Esophagus mucosa (tissue), 1 donor: ENCODE measurements at places on chromosomes 12 and 14. TPM values are rescaled to one million over a fixed set of nuclear protein-coding genes. Genes with fewer than 3 reads are reported as not detected.

DPPA3 gene
- not detected for total RNA-seq

FITM1 gene
- 0.60 TPM for total RNA-seq

ISM2 gene
- not detected for total RNA-seq

RAPGEF3 gene
- total RNA-seq = 16.5 TPM

GARIN6 gene
- not detected for total RNA-seq

DNA sequence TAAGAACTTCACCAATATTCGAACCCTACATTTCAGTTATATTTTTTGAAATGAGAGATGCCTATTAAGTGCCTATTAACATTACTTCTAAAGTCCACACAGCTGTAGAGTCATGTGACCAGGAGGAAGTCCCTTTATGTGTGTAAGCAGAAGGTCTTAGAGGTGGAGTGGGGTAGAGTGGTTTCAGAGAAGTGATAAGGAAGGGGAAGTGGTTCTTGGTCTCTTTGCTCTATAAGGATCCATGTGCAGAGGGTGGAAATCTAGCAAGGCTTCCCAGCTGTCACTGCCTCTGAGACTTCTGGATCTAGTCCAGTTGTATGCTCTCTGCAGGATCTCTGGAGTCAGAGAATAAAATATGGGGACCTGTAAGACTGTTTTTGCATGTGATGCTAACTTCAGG lies 673.9 kb downstream of the FLRT2 start:
- no peak for ATAC-seq

DNA sequence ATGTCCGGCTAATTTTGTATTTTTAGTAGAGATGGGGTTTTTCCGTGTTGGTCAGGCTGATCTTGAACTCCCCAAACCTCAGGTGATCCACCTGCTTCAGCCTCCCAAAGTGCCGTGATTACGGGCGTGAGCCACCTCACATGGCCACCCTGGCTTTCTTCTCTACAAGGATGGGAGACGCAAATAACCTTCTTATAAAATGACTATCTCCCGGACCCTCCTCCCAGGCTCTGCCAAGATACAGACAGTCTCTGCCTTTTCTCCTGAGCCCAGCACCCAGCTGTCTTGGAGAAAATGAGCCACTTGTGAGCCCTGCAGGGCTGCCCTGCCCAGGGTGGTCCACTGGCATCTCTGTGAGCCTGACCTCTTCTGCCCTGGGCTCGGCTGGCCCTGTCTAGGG lies 34.7 kb upstream of the RBM19 start:
- no peak for ATAC-seq

- no peak for ATAC-seq
Observed at GRCh38 chr14:31371646-31372045, 48.7 kb downstream of the HEATR5A start.

- ATAC-seq = no peak
Observed at GRCh38 chr12:15608406-15608805, 180.8 kb downstream of the EPS8 start.

DNA sequence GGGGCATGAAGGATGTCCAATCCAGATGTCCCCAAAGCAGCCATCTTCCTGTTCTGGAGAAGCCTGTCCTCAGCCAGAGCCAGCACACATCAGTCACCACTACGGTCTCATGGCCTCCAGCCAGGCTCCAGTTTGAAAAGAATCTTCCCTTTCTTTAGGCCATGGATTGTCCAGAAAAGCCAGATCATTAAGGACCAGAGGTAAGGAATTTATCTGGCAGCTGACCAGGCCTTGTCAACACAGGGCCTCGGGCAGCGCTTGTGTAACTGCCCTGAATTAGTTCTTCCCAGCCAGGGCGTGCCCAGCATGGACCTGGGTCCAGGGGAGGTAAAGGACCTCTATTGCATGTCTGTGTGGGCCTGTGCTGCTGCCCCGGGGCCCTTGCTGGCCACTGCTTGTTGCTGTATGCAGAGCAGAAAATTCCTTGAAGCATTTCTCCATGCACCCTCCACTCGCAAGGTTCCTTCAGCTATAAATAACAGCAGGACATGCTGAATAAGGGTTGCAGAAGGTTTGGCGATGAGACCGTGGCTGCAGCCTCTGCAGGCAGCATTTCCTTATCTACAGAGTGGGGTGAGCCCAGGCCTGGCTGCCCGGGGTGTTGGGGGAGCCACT lies 21.7 kb upstream of the VPS37B start:
- peak; percentile 39 for ATAC-seq

- ATAC-seq = no peak
Observed at GRCh38 chr12:111431772-111432171, 26.0 kb downstream of the SH2B3 start.

DNA sequence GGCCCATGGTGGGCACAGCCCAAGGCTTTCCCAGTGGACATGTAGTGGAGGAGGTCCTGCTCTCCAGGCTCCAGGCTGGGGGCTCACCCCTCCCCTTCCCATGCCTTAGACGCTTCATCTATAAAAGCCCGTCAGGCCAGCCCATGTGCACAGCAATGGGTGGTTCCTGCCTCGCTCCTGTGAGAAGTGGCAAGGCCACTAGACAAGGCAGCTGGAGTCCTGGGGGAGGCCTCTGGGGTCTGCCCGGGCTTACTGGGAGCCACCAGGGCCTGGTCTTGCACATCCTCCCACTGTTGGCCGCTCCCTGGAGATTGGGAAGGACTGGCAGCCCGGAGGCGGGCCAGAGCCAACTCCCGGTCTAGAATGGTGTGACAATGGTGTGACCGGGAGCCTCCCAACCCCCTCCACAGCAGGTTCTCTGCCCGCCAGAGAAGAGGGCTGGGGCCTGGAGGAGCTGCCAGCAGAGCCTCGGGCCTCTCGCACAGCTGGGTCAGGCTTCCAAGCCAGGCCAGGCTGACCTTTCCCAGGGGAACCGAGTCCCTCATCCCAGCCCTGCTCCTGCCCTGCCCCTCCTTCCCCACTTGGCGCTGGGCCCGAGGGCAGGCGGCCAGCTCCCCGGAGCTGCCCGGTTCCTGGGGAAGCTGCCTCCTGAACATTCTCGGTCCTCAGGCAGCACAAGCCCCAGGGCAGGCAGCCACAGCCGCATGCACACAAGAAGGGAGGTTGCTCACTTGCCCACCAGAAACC lies 97.9 kb downstream of the RFLNA start:
- ATAC-seq = no peak

DNA sequence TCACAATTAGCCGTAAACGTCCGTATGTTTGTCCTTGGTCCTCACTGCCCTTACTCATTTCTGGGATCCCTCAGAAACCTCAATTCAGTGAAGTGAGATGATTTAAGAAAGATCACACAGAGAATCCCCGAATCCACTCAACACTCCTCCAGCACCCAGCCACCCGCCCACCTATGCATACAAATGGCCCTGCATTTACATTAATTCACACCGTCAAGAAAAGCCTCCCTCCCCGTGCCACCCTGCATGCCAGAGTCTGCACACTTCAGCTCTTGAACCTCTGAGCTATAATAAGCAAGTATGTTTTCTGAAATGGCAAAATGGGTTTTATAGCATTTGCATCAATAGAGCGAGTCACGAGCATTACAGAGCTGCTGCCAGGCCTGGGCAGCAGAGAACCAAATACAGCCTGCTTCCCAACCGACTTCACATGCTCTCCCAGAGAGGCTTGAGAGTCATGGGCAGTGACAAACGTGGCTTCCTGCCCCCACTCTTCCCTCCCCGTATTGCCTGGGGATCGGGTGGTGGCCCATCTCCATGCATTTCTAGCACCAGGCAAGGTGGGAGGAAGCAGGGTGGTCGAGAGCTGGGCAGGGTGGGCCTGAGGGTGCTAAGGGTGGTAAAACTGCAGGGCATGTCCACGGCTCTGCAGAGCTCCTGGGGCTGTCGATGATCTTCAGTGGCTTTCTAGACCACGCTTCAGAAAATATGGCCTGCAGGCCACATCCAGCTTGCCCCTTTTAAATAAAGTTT lies 177.6 kb downstream of the RIMBP2 start:
- ATAC-seq = no peak

DNA sequence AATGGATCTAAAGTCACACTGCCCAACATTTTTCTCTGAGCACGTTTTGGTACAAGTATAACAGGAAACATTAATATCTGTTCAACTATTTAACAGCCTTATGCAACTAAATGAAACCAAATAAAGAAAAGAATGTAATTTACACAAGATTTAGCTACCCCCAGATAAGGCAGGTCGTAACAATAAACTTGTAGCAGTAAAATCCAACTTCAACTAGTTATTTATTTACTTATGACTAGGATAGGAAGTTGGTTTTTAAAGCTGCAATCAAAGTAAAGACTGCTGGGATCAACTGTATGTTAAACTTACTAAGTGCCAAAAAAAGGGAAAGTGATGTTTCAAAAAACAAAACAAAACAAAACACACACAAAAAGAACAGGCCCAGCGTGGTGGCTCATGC lies 30.9 kb downstream of the FERMT2 start:
- ATAC-seq = no peak

DNA sequence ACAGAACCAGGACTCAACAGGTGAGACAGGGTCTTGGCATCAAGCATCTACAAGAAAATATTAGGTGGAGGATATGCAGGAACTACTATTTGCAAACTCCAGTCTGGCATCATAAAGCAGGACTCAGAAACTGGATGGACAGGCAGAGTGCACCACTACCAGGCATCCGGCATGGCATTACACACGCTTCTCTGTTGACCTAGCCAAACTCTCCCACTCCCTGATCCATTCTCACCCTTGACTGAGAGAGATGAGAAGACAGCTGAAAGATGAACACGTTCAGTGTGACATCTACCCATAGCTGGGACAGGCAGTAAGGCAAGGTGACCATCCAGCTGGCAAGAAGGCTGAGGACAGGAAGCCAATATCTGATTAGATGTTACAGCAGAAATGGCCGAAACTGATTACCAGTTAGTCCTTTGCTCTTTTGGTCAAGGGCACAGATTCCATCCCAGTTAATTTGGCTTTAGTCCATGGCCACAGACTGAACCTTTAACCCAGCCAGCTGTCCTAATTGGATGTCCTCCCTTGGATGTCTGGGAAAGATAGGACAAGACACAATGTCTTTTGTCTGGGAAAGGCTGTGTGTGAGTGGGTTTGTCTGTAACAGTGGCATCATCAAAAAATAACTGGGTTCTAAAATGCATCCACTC lies 71.6 kb downstream of the BBS10 start:
- ATAC-seq = no peak

DNA sequence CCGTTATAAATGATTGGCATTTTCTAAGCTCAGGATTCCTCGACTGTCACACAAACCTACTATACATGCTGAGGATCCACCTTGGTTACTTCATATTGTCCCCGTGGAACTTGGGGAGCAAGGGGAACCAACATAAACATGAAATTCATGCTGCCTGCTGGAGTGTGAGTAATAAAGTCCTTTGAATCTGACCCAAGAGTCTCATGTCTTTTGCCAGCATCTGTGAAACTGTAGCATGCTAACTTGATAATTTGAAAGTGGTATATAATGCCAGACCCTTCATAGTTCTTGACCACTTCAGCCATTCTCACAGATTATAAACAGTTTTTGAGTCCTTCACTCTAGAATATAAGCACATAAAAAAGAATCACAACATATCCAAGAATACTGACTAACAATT lies 17.1 kb downstream of the SLC35F4 start:
- no peak for ATAC-seq

- ATAC-seq = no peak
Observed at GRCh38 chr14:67187826-67188225, 1.4 kb upstream of the GARIN2 start.

DNA sequence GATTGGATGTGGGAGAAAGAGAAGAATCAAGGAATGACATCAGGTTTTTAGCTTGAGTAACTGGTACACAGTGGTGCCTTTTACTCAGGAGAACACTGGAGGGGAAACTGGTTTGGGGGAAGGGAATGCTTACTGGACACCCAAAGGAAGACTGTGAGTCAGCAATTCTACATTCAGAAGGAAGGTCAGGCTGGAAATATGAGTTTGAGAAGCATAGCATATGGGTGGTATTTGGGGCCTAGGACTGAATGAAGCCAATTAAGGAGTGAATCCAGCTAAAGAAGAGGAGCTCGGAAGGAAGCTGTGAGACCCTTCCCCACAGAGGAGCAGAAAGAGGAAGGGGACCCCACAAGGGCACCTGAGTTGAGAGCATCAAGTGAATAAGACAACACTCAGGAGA lies 35.4 kb downstream of the DMAC2L start:
- ATAC-seq = peak; percentile 86

- peak; percentile 82 for ATAC-seq
Observed at GRCh38 chr14:59161561-59162175, 26.8 kb upstream of the DAAM1 start.

- ATAC-seq = no peak
Observed at GRCh38 chr12:101216810-101217209, 6.8 kb upstream of the SLC5A8 start.

DNA sequence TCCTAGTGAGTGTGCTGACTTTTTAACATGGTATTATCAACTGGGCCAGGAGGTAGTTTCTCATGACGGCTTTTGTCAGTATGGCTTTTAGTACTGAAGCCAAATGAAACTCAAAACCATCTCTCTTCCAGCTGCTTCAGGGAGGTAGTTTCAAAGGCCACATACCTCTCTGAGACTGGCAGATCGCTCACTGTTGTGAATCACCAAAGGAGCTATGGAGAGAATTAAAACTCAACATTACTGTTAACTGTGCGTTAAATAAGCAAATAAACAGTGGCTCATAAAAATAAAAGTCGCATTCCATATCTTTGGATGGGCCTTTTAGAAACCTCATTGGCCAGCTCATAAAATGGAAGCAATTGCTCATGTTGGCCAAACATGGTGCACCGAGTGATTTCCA lies 141.1 kb downstream of the HMGA2 start:
- ATAC-seq = no peak

DNA sequence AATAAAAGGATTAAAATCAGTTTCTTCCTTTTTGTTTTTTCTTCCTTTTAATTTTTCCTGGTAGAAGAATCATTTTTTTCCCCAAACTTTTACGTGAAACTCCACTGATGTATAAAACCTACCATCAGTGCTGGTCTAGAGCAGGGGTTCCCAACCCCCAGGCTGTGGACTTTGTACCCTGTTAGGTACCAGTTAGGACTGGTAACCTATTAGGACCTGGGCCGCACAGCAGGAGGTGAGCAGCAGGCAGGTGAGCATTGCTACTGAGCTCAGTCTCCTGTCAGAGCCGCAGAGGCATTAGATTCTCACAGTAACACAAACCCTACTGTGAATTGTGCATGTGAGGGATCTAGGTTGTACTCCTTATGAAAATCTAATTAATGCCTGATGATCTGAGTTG lies 10.1 kb downstream of the SMCO2 start:
- ATAC-seq = no peak

- ATAC-seq = peak; percentile 92
Observed at GRCh38 chr12:113267621-113268020, 46.4 kb downstream of the TPCN1 start.
